HT1080 (cell line): ENCODE measurements at places on chromosomes 5 and 9. TPM values are rescaled to one million over a fixed set of nuclear protein-coding genes. Genes with fewer than 3 reads are reported as not detected.

- DNase-seq = no peak
Measured at GRCh38 chr5:89071941-89072331, 189.0 kb upstream of the MEF2C start.

IRGM gene
- total RNA-seq = 0.08 and 0.10 TPM in 2 replicates

DNA sequence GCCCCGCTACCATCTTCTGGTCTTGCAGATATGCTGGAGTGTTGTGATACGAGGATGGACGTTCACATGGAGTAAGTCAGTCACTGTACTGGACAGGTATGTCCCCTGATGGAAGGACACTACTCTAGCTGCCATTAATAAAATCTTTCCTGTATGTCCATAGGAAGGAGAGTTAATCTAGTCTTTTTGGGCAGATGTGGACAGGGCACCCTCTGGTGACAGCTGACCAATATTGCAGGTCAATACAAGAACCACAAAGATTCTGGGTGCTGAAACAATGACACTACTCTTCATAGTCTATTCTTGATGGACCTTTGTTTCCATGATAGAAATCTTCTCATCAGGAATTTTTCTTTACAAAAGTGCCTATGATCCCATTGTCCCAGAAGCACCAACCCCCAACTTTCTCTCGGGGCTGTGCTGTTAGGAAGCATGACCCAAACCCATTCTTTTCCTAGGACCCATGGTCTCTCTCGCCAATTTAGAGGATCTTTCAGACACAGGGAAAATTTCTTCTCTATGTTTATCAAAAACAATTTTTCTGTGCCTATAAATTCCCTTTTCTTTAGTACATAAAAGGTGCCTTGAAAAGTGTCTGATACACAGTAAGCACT is 376.9 kb downstream of the DTWD2 start:
- peak; percentile 30 for DNase-seq

DNA sequence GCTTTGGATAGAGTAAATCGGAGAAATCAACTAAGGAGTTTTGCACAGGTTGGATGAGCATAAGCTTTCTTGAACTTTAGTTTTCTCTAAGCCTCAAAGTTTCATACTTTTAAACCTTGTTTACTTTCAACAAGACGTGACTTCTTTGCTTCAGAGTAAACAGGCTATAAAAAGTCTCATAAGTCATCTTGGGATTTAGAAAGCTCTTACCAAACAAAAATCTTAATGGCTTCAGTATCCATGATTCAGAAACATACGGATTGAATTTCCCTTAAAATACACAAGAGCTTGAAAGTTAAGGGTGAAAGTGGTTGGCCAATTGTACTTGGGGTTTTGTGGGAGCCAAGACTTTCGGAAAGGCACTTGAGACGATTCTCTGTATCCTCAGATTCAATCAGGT is 270.9 kb upstream of the ANKH start:
- no peak for DNase-seq

GRCh38 chr5:129125819-129126218 is 31.3 kb downstream of the ISOC1 start:
- no peak for DNase-seq

GRXCR2 gene
- total RNA-seq = not detected in 2 replicates

DNA sequence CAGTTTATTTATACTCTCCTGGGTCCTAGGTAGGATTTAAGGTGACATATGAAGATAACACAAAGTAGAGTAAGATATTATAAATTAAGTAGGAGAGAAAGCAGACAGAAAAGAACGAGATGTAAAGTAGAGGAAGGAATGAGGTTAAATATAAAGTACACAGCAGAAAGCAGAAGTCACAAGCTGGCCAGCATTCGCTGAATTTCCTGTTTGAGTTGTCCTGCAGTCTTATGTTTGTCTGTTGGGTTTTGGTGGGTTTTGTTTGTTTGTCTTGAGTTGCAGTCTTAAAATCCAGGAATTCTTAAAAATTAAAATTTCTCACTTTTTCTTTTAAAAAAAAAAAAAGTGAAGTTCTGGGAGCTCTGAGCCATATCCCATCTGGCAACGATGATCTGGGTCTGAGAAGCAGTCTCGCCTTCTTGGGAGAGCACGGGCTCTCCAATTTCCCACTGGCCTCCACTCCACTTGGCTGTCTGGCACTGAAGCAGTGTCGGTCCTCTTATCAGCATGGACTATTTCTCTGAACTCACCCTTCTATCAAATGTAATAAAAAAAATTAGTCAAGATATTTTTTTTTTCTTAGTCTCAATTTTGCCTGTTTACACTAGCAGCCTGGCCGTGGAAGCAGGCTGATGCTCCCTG is 2.0 kb downstream of the S100Z start:
- DNase-seq = no peak

DNA sequence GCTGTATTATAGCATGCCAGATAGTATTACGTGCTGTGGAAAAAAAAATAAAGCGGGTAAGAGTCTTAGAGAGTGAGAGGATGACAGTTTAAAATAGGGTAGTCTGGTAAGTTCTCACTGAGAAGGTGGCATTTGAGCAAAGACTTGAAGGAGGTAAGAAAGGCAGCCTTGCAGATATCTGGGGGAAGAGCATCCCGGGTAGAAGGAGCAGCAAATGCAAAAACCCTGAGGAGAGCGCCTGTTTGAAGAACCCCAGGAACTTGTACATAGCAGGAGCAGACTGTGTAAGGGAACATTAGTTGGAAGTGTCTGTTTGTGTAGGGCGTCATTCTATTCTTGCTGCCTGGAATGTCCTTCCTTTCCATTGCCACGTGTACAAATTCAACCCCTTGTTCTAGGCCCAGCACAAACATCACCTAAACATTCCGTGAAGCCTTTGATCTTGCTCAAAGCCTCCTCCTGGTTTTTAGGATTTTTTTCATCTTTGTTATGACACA is 2.6 kb downstream of the AP3S1 start:
- no peak for DNase-seq

DNA sequence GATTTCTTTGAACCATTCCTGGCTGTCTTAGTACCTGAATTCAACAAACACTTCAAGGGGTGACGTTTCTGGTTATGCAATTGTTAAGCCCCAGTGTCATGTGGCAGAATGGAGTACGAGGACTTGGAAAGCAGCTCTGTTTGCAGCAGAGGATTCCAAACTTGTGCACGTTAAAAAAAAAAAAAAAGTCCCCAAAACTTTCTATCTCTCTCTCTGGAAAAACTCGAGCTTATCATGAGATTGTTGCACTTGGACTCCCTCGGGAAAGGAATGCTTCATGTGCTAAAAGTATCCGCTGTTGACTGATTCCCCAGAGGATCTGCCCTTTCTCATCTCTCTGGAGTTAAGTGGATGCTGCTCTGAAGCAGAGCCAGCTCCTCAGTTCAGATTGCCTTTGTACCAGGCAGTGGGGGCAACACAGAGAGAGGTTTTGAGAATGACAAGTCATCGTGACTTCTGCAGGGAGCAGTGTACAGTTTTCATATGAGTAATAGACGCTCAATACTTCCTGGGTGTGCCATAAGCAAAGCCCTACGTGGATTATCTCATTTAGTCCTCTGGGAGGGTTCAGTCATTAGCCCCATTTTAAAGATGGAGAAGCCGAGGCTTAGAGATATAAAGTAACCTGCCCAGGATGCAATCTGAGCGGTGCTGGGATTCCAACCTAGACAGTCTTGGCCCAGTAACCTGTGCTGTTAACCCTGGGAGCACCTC is 28.1 kb downstream of the TMOD1 start:
- DNase-seq = peak; percentile 66
